Chondrocyte (in vitro differentiated cells): ENCODE measurements at places on chromosomes 6 and 20.

DNA sequence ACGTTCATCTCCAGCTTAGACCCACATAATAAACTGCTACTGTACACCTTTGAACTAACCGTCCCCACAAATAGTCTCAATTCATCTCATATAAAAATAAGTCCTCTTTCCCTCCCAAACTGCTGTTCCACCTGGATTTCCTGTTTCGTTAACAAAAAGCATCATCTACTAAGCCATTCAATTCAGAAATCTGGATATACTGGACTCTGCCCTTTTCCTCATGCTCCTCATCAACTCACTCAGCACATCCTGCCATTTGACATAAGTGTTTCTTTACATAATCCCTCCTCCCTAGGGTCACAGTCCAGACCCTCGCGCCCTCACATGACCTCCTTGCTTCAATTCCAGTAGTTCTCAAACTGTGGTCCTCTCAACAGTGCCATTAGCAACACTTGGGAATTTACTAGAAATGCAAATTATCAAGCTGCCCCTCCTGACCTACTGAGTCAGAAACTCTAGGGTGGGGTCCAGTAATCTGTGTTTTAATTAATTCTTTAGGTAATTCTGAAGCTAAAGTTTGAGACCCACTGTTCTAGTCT is 4.5 kb downstream of the MKKS start:
- DNase-seq = no peak

GRCh38 chr6:44275749-44276648 is 5.7 kb downstream of the TMEM151B start:
- no peak for DNase-seq

DNA sequence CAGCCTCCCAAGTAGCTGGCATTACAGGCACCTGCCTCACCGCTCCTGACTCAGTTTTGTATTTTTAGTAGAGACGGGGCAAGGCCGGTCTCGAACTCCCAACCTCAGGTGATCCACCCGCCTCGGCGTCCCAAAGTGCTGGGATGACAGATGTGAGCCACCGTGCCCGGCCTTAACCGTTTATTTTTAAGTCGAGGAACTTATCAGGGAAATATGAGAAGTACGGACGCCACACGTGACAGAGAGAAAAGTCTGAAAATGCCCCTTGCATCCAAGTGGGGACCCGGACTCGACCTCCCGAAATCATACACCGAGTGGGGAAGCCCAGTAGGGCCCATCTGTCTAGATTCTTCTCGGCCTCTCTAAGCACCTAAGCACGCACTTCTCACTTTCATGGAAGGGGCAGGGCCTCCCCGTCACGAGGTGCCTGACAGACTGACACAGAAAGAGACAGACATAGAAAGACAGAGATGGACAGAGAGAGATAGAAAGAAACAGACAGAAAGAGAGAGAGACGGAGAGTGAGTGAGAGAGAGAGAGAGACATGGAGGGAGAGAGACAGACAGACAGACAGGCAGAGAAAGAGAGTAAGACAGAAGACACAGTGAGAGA is 756.5 kb upstream of the DEFB115 start:
- DNase-seq = no peak

DNA sequence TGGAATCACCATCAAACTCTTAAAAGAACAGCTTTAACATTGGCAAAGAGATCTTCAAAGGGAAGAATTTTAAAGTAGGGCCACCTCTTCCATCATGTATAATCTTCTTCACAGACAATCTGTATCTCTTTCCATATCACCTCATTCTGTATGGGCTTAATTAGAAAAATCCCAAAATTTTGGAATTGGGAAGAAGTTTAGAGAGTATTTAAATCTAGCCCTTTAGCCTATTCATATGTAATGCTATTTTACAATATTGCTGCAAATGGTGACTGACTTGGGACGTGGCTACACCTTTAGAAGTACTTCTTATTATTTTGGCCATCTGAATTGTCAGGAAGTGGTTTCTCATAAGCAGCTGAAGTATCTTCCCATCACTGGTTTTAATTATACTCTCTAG is 474.3 kb downstream of the RFPL4B start:
- no peak for DNase-seq

GRCh38 chr6:33945931-33946330 is 142.1 kb upstream of the MLN start:
- no peak for DNase-seq

DNA sequence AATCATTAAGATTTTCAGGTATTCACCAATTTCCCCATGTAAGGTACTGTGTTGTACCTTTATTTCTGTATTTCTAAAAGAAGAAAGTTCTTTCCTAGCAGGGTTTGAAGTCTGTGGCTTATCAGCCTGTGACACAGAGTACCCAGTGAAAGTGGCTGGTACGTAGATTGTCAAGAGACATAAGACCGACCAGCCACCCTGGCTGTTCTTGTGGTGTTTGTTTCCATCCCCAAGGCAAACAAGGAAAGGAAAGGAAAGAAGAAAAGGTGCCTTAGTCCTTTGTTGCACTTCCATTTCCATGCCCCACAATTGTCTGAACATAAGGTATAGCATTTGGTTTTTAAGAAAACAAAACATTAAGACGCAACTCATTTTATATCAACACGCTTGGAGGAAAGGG is 40.6 kb upstream of the SMIM28 start:
- no peak for DNase-seq
